BE2C (cell line): ENCODE measurements at places on chromosomes 16 and 17.

DNA sequence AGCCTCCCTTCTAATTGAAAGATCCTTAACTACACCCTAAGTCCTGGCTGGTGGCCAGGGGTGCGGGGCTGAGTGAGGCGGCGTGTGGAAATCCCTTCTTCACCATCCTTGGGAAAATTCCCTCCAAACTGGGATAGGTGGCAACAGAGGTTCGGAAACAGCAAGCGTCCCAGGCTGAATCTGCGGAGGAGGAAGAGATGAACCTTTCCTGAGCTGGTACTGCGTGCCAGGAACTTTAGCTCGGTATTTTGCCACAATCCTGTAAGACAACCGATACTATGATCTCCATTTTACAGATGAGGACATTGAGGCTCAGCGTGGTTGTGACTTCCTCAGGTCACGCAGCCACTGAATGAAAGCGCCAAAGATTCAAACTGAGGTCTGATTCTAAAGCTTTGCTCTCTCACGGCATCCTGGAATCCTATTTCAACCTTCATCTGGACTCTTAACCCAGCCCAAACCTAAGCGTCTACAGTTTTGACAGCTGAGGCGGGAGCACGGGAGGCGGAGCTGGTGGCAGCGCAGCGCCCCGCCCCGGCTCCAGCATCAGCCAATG, 583 bp upstream of the CYLD start:
- DNase-seq, result no peak

DNA sequence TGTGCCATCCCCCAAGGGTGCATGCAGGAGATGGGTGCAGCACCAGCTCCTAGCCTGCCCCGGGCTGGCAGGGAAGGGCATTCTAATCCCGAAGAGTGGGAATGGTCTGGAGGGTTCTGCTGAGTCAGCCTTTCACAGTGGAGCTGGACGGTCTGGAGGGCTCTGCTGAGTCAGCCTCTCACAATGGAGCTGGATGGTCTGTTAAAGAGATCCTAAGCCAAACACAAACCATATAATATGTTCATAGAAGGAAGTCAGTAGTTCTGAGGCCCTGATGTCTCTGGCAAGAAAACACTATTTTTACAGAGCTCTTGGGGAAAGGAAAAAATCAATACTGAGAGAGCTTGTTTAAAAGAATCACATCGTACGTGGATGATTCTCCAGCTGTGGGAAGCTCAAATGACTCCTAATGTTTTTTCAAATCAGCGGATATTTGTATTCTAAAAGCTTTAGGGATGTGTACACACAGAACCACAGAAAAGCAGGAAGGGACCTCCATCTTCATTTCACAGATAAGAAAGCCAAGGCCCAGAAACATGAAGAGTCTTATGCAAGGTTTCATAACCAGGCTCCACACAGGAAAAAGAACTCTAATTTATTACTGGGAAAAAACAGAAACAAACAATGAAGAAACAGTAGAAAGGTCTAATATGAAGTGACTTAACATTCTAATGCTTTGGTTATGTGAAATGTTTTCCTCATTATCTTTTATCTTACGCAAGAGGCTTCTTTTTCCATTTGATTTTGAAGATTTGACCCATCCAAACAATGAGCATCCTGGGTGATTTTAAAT, 176.3 kb downstream of the VPS53 start:
- no peak for DNase-seq

DNA sequence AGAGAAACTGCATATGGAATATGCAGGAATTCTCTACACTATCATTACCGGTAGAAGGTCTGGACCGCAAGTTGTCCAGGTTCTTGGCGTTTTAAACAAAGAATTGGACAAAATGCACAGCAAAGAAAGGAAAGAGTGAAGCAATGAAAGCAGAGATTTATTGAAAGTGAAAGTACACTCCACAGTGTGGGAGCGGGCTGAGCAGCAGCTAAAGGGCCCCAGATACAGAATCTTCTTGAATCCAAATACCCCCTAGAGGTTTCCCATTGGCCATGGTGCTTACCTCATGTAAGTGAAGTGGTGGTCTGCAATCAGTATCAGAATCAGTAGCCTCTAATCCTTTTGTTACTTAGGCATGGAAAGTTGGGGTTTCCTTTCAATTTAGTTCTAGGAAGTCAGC, 178.5 kb upstream of the IRX3 start:
- no peak for DNase-seq

GRCh38 chr17:181245-182049, at the start of gene DOC2B:
DOC2B (minus strand) TSS chr17:181650; CDS start chr17:181479, 171 bp downstream.
- peak; percentile 39 for DNase-seq

- no peak for DNase-seq
Observed at GRCh38 chr17:15154618-15155017, 110.5 kb downstream of the PMP22 start.

GRCh38 chr17:76781056-76781982, 43.4 kb downstream of the MFSD11 start:
- no peak for DNase-seq

DNA sequence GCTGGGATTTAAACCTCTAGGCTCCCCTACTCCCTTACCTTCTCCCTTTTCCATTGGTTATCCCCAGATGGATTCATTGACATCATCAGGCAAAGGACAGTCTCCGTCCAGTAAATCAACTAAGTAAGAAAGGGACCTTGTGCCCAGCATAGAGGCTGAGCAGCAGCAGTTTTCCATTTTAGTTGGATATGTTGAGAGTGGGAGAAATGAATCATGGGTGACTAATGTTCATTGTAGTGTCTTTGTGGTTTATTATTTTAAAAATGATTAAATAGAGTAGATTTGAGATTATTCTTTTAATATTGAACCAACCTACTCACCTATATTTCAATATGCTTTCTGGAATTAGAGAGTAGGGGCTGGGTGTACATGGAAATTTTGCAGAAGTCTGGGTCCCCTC, 99.4 kb upstream of the CACNG3 start:
- no peak for DNase-seq

- DNase-seq, result no peak
Observed at GRCh38 chr17:28347261-28347891, 10.0 kb downstream of the POLDIP2 start.

DNA sequence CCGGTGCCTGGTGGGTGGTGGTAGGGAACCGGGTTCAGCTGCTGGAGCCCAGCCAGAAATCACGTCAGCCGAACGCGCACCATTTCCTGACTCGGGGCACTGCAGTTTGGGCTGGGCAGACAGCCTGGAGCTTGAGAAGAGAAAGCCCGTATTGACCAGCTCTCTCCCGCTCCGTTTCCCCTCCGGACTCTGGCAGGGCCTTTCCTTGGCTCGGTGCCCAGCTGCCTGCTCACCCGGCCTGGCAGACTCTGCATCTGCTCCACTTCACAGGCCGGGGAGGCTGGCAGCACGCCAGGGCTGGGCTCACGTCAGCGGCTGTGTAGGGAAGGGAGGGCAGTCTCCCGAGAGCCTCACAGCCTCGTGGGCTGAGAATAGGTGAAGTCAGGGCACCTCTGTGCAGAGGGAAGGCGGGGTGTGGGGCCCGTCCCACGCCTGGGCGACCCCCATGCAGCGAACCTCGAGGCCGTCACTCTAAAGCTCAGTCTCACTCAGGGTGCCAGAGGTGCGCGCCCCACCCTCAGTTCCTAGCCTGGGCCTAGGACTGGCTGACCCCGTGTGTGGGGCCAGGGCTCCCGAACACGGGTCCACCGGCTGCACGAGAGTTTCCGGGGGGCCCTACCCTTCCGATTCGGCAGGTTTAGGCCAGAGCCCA, 59.1 kb downstream of the OR1D5 start:
- DNase-seq, result peak; percentile 98

DNA sequence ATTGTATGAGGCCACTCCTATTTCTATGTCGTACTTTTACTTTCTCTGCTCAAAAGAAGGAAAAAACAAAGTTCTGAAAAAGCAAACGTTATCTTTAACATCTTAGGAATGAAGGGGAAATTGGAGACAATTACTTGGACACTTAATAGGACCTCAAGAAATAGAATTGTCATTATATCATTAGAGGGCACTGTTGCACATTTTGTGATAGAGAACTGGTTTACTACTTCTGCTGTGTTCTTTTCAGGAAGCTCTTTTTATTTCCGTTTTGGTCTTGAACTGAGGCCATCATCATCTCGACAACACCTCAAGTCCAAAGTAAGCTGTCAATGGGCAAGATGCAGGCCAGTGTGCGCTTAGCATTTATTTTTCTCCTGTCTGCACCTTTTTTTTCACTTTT, 14.6 kb downstream of the COG4 start:
- no peak for DNase-seq

DNA sequence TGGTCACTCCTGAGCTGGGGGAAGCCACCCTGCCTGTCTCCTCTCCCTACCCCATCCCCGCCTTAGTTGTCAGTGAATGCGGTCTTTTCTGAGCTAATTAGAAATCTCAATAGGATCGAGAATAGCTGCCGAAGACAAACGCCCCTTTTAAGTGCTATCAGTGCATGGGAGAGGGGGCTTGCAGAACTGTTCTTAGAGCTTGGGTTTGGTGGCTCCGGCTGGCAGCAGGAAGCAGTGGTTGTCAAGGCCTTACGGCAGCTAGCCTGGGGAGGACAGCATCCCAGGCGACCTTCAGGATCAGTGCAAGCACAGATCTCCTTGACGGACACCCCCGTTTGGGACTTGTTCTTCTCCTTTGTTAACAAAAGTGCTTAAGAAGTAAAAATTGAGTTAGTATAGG, 195.1 kb downstream of the CCDC182 start:
- no peak for DNase-seq

DNA sequence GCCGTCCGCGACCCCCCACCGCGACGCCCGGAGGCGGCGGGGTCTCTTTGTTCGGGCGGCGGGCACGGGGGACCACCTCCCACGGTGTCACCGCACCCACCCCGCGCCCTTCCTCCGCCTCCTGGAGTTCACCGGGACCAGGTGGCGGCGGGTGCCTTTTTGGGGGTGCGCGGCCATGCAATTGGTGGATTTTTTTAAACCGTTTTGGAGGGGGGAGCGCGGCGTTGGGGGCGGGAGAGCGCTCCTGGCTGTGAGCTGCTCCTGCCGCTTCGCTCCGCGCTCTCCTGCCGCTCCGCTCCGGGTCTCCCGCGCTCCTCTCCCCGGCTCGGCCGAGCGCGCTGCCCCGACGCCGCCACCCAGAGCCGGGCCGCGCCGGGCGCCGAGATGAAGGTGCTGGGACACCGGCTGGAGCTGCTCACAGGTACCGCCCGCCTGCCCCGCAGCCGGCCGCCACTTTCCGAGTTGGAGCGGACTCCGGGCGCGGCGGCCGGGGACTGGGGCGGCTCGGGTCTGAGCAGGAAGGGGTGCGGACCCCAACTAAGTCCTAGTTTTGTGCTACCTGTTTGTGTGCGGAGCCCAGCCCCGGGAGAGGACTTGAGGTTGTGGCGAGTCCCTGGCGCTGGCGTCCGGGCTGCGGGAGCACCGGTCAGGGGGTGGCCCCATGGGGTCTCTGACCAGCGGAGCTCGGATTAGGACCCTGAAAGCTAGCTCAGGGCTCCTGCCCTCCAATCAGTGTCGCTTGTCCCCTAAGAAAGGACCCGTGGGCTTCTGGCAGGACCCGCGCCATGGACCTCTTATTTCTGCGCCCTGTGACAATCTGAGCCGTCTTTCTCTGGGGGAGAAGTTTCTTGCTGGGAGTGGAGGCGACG, 35.7 kb upstream of the NDRG4 start:
- peak; percentile 37 for DNase-seq

DNA sequence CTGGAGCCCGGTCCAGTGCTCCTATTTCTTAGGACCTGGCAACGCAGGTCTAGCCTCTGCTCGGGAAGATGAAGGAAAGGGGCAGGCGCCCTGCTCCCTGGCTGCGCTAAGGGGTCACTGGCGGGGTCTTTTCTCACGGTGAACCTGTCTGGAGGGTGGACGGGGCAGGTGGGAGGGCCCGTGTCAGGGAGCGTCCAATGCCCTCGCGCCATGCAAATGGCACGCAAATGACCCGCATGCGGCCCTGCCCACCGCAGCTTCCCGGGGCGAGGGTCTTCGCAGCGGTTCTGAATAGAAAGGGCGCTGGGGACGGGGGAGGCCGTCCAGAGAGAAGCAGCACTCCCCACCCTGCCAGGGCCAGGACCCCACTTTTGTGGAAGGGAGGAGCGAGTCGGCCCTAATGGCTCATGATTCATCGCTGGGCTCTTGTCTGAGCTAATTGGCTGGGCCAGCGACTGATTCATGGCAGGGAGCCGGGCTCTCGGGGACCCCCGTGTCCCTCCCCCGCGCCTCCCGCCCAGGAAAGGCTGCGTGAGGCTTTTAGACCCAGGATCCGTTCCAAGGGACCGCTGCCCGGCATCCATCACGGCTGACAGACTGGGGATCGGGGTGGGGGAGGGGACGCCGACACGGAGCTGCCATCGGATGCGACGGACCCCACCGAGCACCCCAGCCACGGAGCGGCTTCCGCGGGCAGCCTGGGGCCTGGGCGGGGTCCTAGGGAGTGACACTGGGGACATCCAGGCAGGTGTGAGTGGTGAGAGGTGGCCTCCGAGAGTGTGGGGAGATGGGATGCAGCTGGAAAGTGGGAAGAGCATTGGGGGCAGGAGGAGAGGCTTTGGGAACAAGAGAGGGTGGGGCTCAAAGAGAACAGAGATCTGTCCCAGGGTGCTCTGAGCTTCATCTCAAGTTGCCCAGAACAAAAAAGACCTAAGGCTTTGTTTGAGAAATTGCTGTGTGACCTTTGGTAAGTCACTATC, 25.0 kb upstream of the NGFR start:
- DNase-seq, result peak; percentile 25

DNA sequence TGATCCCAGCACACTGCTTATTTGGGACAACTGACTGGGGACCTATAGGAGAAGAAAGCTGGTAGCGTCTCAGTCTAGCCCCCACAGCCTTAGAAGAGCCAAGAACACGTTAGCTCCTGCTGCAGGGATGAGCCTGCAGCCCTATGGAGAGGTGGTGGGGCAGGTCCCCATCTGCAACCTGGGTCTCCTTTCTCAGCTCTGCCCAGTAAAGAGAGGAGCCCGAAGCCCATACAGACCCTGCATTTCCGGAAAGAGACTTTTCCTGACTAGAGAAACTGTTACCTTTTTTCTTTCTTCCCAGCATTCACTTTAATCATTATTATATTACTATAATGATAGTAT, 788 bp downstream of the METTL22 start:
- no peak for DNase-seq

- no peak for DNase-seq
Observed at GRCh38 chr17:74059479-74060240, 143.8 kb upstream of the RPL38 start.

- DNase-seq, result no peak
Observed at GRCh38 chr16:63244631-63245030, 1208.4 kb upstream of the CDH8 start.

DNA sequence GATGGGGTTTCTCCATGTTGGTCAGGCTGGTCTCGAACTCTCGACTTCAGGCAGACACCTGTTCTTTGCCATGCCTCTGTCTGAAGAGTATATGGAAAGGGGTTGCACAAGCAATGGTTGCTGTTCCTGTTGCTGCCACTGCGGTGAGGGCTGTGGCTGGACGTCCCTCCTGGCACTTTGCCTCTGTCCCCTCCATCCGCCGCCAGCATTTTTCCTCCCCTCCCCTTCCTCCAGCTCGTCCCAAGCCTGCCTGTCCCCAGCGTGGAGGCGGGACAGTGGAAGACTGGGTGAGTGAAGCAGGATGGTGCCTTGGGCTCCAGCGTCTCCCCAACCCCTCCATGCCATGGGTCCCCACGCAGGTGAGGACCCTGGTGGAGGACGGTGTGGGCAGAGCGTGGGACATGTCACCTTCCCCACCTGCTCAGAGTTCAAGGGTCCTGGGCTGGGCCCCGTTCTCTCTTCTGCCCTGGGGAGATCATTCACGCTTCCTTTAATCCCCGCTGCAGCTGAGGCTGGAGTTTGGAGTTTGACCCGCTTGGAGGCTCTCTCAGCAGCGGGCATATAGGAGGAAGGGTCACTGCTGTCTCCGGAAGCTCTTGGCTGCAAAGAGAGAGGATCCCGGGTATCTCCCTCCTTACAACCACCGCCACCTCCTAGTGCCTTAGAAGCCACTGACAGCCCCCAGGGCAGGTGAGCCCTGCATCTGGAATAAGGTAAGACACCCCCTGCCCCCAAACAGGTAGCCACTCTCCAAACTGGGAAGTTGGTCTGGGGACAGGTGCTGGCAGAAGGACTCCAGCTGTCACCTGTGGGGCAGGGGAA, at the start of gene SLC5A11:
TSS of gene SLC5A11 (plus strand) at position 238 of the 822 bp plus-strand sequence. CDS start 12,681 bp downstream, outside the sequence.
- DNase-seq, result no peak
